ENCODE measurements at places on chromosomes 7 and 10.

GRCh38 chr10:126598009-126598408, 72.5 kb downstream of the C10orf90 start:
- peak; percentile 72 for DNase-seq

GRCh38 chr7:130037703-130038102, 13.5 kb downstream of the ZC3HC1 start:
- no peak for DNase-seq

DNA sequence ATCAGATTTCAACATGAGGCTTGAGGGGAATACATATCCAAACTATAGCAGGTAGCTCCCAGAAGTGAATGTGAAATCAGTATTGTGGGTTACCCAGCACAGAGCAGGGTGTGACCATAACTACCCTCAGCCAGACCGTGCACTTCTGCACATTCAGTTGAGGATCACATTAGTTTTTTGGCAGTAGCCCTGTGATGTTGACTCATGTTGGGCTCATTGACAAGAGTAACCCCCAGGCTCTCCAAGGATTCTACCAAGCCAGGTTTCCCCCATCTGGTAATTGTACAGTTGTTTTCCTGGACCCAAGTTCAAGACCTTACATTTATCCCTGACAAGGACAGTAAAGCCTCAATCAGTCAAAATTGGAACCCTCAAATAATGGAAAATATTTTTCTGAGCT, 11.7 kb upstream of the CPA4 start:
- DNase-seq = no peak

DNA sequence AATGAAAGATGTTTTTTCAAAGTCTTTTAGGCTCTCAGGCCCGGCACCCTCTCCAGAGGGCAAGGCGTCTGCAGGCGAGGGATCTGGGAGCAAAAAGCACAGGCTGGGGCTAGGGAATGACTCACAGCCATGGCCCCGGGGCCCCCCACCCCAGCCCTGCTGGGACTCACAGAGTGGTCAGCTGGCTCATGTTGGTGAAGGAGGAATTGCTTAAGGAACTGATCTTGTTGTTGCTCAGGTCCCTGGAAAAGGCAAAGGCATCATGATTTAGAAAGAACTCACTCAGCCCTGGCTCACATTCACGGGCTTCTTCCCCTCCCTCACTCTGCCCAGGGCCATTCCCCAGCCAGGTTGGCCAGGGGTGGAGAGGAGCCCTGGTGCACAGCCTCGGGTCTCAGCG, 151.5 kb downstream of the SLIT1 start:
- DNase-seq = no peak

- no peak for DNase-seq
These were observed 421.1 kb downstream of the GLRX3 start for GRCh38 chr10:130557181-130557845.

DNA sequence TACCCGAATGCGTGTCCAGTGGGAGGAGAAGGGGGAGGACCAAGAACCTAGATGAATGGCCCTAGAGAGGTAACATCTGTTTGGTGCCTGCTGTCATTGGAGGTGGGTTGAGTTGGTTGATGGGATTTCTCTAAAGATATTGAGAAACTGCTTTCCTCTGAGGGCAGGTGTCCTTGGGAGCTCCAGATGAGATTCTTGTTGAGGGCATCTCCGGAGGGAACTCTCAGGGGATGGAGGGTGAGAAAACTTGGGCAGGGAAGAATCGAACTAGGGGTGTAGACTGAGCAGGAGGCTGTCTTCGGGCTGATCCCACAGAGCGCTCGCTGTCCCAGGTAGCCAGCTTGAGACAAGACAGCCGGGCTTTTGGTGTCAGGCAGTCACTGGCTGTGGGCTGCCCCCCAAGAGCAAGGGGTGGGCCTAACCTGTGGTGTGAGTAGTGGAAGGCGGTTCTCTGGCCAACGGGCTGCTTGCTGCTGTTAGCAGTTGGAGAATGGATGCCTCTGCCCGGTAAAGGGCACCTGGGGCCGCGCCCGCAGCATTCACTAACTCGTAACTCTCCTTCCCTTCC, 3.7 kb downstream of the IRF5 start:
- DNase-seq = no peak

- DNase-seq = no peak
These were observed 192.6 kb upstream of the LYZL2 start for GRCh38 chr10:30821994-30822692.

GRCh38 chr7:139572071-139572470, 48.6 kb downstream of the CLEC2L start:
- no peak for DNase-seq
